ENCODE measurements at places on chromosomes 2 and 18. TPM values are rescaled to one million over a fixed set of nuclear protein-coding genes. Genes with fewer than 3 reads are reported as not detected.

The GKN2 gene
- total RNA-seq = not detected

The POTEC gene
- not detected for total RNA-seq

The FAP gene
- 1.3 TPM for total RNA-seq

The PMAIP1 gene
- 0.20 TPM for total RNA-seq

The ACADL gene
- total RNA-seq = 0.59 TPM

The CSRNP3 gene
- total RNA-seq = 4.2 TPM

- no peak for DNase-seq
Measured at GRCh38 chr2:129903586-129904425, 75.7 kb upstream of the RAB6C start.

DNA sequence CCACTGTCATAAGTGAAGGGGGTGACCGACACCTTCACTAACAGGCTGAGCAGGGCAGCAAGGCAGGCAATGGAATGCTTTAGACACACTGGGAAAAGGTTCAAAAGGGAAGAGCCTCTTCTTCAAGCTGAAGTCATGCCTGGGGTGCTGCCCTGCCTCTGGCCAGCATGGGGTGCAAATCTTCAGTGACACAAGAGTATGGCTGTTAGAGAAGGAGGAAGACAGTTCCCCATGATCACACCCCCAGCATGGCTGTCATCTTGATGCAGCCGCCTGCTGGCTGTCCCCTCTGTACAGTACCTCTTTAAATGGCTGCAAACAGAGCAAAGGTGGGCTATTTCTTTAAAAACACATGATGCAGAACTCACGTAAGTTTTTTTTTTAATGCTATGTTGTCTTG, 71.9 kb downstream of the INPP4A start:
- DNase-seq = no peak

GRCh38 chr18:23530195-23530594, 26.9 kb downstream of the RMC1 start:
- no peak for DNase-seq

- DNase-seq = peak; percentile 42
Measured at GRCh38 chr2:19207452-19207851, 151.0 kb downstream of the OSR1 start.

DNA sequence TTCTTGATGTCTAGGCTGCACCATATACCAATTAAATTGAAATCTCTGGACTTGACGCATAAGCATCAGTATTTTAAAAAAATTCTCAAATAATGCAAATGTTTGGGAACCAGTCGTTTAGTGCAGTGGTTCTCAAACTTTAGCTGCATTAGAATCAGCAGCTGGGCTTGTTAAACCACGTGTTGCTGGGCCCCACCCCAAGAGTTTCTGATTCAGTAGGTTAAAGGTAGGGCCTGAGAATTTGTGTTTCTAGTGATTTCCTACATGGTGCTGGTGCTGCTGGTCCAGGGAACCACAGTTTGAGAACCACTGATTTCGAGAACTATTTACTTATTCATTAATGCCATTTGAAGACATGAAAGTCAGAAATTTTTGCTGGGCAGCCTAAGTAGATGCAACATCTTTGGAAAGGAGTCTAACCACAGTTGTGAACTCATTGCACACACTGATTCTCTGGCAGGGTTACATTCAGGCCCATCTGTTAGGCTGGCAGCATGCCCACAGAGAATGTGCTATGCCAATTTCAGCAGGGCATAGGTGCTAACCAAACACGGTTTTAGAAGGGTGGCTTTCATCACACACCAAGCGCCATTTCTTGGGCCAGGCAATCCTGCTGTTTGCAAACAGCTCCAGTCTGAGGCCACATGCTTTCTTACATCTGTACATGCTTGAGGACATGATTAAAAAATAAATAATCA, 26.4 kb upstream of the ATP5MC3 start:
- peak; percentile 80 for DNase-seq

- no peak for DNase-seq
Measured at GRCh38 chr18:12943215-12943614, 4.6 kb upstream of the SEH1L start.

GRCh38 chr2:124025171-124025580, at the start of gene CNTNAP5:
Gene CNTNAP5 (plus strand): TSS chr2:124025287. CDS start chr2:124025651, 364 bp downstream.
- peak; percentile 69 for DNase-seq

DNA sequence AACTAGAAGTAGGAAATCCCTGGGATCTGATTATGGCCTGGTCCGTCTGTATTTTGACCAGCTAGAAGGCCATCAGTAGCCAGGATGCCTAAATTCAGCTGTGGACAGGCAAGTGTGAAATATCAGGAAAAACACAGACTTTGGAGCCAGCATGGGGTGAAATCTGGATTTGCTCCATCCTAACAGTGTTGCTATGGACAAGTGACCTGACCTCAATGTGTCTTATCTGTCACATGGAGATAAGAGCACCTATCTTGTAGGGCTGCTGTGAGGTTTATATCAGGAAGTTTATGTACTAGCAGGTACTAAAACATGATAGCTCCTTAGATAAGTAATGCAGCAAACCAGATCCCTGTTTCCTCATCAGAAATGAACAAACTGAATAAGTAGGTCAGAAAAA, 460.4 kb downstream of the STK39 start:
- no peak for DNase-seq

- no peak for DNase-seq
Measured at GRCh38 chr2:209322041-209322440, 101.8 kb upstream of the MAP2 start.

DNA sequence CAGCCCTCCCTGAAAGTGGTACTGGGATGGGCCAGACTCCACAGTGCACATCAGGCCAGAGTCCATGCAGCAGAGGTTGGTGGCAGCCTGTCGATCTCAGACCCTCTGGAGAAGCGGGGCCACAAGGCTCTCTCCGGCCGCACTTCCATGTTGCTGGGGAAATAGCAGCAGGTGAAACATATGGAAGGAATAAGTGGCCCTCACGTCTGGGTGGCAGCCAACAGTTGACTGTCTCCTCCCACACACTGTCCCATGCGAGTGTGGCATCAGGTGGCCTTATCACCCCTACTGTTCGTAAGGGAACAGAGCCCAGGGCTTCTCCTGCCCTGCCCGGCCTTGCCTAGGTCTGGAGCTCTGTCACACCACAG, 58.1 kb upstream of the FOSL2 start:
- peak; percentile 56 for DNase-seq

DNA sequence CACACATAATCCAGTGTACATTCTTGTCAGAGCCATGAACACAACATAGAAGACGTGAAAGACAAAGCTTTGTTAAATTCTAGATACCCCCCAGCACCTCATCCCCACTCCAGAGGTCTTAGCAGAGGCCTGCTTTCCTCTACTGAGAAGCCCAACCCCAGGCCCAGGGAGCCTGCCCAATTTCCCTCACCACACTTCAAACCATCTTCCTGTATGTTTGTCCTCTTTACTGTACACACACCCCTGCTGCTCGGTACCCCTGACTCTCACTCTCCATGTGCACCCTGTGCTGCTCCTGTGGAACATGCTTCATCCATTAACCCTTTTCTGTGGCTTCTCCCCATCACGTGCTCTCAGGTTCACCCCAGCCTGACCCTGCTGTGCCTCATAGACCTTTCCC, 37.2 kb downstream of the BOLA3 start:
- no peak for DNase-seq

DNA sequence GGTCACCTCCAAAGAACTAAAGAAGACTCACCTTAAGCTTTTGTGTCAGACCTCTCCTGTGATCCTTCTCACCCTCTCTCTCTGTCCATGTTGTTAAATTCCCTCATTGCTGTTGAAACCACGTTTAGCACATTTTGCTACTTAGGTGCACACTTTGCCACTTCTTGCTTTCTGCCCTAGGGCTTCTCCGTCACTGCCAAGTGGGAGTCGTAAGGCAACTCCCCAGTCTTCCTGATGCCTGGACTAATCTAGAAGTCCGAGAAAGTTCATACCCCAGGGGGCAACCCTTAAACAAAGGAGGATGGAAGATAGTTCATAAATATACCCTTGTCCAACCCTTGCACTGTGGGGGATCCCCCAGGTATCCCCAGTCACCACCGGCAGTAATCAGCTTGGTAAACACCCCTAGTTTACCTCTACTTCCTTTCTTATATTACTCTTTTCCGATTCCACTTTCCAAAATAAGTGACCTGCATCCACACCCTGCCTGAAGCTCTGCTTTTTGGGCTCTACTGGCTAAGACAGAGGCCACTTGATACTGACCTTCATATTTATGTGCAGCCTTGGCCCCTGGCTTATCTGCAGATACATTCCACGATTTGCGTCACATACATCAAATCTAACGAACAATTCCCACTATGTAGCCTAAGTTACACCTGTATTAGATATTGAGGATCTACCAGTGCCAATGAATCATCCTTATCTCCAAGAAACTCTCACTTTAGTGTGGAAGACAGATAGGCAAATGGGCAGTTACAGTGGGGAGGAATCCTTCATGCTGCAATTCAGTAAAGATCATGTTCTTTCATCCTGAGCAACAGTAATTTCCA, 776.2 kb downstream of the RNF144A start:
- DNase-seq = no peak

- DNase-seq = no peak
Measured at GRCh38 chr2:42086500-42086953, 38.7 kb downstream of the PKDCC start.

DNA sequence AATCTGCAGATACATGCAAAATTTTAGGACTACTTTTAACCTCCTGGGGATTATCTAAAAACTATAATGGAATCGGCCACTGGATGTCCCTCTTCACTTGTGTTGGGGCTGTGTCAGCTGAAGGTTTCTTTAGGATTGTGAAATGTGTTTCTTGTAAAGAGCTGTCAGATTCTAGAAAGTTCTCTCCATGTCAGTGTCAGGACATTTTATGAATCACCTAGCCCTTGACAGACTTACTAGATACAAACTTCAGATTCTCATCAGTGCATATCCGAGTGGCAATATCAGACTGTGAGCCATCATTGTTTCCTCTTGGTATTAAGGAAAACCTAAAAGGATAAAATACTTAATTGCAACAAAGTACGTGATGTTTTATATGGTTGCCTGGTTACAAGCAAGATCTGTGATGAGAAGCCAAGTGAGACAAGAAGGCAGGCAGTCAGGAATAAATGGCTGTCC, 107.3 kb downstream of the CPS1 start:
- no peak for DNase-seq

DNA sequence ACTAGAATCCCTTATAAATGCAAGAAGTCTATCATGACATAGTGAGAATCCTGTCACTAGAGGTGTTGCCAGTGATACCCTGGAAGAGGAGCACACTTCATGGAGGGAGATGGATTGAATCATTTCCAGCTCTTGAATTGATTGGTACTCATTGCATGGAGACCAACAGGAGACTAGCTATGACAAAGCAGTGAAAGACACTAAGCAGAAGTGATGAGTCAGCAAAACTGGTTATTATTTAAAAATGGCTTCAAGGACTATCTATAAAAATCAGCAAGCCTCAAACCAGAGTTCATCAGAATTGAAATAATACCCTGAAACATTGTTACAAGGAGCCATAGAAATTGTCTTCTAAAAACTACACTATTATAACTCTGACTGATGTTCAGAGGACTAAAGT, 200.3 kb downstream of the PDE11A start:
- DNase-seq = no peak

- no peak for DNase-seq
Measured at GRCh38 chr18:25979369-25980040, 110.9 kb downstream of the SS18 start.

GRCh38 chr2:52918551-52918950, 849.1 kb upstream of the CHAC2 start:
- no peak for DNase-seq

DNA sequence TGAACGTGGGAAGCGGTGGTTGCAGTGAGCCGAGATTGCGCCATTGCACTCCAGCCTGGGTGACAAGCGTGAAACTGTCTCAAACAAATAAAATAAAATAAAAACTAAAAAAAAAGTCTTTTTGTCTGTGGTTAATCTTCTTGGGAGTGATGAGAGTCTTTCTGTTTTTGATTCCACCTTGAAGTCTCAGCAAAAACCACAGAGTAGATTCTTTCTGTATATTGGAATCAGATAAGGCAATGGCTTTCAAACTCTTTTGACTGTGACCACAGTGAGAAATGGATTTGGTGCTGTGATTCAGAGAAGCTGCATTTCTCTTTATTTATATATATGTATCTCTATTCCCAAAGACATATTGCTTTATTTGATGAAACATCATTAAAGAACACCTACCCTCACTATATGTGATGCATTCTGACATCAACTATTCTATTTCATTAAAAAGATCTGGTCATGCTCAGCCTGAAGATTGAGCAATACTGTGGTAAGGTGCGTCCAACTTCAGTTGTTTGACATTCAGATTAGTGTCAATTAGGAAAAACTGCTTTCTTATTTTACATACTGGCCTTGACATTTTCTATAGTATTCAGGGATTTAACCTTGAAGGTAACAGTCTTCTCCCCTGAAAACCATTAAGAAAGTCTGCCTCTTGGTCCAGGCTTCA, 15.6 kb downstream of the HRH4 start:
- DNase-seq = no peak

- DNase-seq = no peak
Measured at GRCh38 chr2:182616471-182617393, 99.3 kb upstream of the DNAJC10 start.

DNA sequence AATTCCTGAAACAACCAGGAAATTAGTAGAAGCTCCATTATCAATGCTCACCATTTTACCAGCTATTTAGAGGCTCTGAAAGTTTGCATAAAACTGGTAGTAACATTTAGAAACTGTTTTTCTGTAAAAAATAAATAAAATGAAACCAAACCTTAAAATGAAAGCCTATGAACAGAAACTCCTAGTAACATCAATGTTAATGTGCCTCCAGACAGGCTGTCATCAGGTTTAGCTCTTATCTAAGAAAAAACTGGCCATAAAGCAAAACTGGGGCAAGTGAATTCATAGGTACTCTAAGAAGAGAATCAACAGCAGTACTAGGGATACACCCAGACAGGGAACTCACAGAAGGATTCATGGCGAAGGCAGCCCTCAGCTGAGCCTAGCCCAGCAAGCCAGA, 8.0 kb downstream of the E2F6 start:
- no peak for DNase-seq

- DNase-seq = peak; percentile 9
Measured at GRCh38 chr2:120828829-120829632, 93.4 kb downstream of the GLI2 start.

DNA sequence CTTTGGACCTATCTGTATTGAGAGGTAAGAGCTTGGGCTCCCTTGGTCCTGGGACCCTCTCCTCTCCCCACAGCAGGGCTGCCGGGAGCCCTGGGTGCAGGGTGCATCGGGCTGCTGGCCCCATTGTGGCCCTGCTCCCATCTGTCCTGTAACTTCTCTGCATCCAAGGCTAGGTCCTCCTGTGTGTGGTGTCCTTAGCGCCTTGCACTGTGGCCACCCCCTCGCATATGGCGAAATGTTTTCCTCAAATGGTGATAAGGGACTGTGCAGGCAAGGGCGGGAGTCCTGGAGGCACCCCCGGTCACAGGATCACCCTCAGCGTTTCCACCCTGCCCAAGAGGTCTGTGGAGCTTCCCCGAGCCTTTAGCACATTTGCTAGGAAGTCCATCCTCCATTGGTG, 208.2 kb downstream of the SH3RF3 start:
- no peak for DNase-seq

GRCh38 chr18:32048507-32049091, 30.0 kb downstream of the RNF125 start:
- DNase-seq = peak; percentile 44

All from left ventricle myocardium superior (tissue), 1 donor.